ENCODE measurements at places on chromosomes 3 and 15. TPM values are rescaled to one million over a fixed set of nuclear protein-coding genes. Genes with fewer than 3 reads are reported as not detected.

- no peak for DNase-seq
Measured at GRCh38 chr3:30166535-30166934, 439.9 kb upstream of the TGFBR2 start.

- no peak for DNase-seq
Measured at GRCh38 chr3:32819551-32820348, 2.0 kb downstream of the TRIM71 start.

- no peak for DNase-seq
Measured at GRCh38 chr15:95577927-95578326, 752.6 kb upstream of the NR2F2 start.

GRCh38 chr15:100042558-100042957, 299.2 kb downstream of the ADAMTS17 start:
- DNase-seq = no peak

GRCh38 chr3:78872195-78872594, 895.6 kb downstream of the ROBO1 start:
- DNase-seq = no peak

- no peak for DNase-seq
Measured at GRCh38 chr3:54557538-54558428, 370.1 kb downstream of the LRTM1 start.

The GP9 gene
- not detected for total RNA-seq

The POLQ gene
- 10.1 TPM for total RNA-seq

The CYP8B1 gene
- total RNA-seq = not detected
